ENCODE measurements at places on chromosomes 1 and 21.

- peak; percentile 12 for DNase-seq
These were observed 87.5 kb upstream of the FMN2 start for GRCh38 chr1:240004086-240004749.

DNA sequence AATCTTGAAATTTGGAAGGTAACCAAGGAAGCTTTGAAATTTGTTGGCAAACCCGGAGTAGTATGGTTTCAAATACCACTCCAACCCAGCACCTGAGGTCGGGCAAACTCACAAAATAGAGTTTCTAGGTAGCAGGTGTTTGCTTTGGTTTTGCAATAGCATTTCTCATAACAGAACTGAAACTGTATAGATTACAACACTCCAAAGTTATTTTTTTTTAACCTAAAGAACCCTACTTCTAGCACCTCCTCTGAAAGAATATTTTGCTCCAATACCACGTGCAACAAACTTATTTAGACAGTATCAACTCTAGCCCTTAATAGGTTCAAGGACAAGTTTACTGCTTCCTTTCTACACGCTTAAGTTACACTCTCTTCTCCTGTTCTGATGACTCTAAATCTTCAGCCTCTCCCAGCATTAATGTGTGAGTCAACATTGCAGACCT is 178.5 kb upstream of the FMN2 start:
- no peak for DNase-seq

DNA sequence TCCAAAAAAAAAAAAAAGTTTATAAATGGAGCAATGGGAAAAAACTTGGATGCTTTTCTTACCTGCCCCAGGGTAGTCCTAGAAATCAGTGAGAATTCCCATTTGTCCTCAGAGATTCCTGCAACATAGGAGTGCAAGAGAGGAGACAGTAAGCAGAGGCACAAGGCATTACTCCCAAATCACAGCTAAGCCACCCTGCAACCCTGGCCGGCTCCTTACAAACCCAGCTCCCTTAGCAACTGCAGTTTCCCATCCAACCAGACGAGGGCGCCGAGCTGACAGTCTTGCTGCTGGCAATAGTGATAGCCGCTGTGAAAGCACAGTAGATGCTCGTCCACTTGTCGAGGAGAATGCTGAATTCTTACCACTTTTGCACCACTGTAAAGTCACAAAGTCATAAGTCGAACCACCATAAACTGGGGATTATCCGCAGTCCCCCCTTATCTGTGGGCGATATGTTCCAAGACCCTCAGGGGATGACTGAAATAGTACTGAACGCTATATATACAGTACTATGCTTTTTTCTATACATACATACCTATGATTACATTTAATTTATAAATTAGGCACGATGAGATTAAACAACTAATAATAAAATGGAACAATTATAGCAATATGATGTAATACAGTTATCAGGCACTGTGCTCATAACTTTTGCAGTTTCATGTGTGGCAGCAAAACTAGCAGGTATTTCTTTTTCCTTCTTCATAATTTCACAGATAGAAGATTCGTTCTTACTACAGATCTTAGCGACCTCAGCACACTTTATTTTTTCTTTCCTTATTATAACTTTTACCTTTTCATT is 6.0 kb upstream of the PITHD1 start:
- peak; percentile 77 for DNase-seq

GRCh38 chr1:154453574-154454352 is 48.3 kb upstream of the TDRD10 start:
- no peak for DNase-seq

GRCh38 chr1:113168946-113169345 is 95.9 kb downstream of the LRIG2 start:
- DNase-seq: no peak

GRCh38 chr1:117735045-117735992 is 129.5 kb downstream of the TENT5C start:
- peak; percentile 60 for DNase-seq

GRCh38 chr1:50418600-50419109 is 4.6 kb downstream of the DMRTA2 start:
- DNase-seq: no peak

- DNase-seq: no peak
These were observed 58.5 kb upstream of the IVNS1ABP start for GRCh38 chr1:185375583-185375982.

DNA sequence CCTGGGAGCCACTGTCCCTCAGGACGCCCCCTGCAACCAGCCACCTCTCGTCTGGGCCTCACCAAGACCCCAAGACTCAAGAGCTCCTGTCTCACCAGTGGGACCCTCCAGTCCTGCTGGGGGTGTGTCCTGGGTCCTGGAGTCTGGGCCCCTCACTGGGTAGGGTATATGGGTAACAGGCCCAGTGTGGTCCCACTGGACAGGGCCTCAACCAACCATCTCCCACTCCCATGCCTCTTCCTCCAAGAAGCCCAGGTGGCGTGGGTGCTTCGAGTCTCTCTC is 725 bp upstream of the VWA1 start:
- DNase-seq: no peak

DNA sequence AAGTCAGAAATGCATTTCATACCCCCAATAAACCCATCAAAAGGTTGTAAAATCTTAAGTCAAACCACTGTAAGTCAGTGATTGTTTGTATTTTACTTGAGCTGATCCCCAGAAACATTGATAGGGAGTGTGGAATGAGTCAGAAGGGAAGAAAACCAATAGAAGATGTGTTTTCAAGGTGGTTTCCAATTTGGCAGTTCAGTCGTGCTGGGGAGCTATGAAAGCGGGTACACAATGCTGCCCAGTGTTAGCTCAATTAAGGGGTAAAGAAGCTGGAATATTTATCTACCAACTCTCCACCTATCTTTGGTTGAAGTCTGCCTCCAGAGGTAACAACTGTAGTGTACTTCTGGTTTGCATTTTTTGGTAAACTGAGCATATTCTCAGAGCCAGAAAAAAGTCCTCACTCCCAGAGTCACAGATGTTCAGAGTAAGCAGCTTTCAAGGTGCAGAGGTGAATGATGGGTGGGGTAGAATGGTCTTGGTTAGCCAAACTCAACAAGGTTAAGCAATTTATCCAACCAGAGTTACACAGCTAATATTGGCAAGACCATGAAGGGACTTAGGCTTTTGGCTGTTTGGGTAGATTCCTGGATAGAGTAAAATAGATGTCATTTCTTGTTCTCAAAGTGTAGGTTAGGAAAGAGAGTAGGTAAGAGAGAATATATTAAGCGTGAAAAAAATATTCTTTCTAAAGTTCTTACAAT is 202.9 kb upstream of the ADGRL2 start:
- no peak for DNase-seq

GRCh38 chr1:6485168-6486101 is 6.0 kb downstream of the PLEKHG5 start:
- DNase-seq: no peak

DNA sequence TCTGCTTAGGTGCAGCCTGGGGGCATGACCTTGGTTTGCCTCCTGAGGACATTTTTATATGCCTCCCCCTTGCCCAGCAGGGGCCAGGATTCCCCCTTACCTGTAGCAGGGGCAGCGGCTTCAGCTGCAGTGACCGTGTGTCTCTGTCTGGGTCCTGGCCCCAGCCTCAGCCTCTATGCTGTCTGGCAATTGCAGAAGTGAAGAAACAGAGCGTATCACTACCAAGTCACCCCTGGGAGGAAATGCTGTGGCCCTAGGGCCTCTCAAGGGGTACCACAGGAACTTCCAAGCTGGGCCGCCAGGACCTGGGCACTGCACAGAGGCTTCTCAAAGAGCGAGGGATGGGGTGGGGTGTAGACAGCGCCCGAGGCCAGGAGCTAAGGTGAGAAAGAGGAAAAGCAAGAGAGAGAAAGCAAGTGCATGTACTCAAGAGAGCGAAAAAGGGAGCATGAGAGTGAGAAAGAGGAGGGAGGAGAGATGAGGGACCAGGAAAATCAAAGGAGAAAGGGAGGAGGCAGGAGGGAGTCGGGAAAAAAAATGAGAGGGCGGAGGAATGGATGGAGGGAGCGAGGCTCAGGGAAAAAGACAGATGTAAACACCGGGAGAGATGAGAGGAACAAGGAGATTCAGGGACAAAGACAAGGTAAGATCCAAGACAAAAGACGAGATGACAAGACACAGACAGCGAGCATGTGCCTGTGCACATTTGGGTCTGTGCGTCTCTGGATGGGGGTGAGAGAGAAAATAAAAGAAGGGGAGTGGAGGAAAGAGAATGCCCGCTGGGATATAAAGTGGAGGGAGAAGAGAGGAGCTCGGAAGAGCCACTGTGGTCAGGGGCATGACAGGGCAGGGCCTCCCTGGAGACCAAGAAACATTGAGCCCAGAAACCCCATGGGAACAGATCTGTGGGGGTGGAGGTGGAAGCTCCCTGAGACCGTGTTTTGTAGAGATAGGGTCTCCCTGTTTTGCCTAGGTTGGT is at the start of gene PTAFR:
Gene PTAFR, minus strand, starts transcription at position 199 of the 979 bp plus-strand sequence. CDS start 25,669 bp downstream, outside the sequence.
- no peak for DNase-seq

DNA sequence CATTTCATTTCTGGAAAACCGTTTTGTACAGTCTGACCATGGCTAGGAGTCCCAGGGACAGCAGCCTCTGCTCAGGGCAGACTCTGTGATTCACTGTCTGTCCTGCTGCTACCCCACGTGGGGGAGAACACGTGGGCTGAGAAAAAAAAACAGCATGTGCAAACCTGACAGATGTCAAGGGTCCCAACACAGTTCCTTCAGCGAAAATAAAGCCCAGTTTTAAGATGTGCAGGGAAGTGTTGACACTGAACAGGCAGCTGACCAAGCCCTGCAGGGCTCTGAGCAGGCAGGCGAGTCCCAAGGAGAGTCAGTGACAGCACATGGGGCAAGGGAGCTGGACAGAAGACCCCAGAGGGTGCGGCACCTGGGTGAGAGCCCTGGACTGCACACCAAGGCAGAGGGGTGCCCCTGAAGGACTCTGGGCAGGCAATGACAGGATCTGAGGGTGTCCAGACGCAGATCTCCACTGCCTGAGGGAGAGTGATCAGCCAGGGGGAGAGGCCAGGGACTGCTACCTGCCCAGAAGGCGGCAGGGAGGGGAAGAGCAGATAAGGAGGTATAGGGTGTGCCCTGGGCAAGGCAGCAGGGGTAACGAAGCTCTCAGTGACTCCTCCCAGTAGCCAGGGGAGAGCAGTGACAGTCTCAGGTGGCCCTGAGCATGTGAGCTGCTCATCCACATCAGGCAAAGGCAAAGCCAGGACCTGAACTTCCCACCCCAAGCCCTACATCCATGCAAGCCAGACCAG is 5.1 kb upstream of the SPATC1L start:
- no peak for DNase-seq

DNA sequence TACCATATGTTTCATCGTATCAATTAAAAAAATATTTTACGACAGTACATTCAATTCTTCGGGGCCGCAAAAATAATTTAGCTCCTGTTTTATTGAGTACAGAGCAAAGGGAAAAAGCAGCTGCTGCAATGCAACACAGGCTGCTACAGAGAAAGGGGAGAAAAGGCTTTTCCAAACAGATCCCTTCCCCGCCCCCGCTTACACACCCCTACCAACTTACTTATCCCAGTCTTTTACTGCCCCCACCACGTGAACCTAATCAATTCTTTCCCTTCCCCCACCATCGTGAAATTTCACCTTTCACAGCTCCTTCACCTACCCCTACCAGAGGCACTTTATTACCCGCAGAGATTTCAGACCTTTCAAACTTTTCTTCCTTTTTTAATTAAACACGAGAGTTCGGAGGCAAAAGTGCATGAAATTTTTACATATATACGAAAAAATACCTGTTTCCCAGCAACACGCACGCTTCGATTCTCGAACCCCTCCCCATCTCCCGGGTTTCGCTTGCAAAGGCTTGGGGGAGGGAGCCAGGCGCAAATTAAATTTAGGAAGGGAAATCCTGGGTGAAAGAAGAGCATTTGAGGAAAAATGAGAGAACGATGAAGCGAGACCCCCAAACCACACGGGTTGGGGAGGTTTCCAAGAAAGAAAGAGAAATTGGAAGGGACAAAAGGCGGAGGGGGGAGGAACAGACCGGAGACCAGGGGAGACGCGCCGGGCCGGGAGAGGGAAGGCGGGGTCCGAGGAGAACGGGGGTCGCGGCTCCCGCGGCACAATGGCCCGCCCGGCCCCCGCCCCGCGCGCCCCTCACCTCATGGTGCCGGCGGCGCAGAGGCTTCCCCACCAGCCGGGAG is 823 bp downstream of the ENAH start:
- DNase-seq: peak; percentile 2

DNA sequence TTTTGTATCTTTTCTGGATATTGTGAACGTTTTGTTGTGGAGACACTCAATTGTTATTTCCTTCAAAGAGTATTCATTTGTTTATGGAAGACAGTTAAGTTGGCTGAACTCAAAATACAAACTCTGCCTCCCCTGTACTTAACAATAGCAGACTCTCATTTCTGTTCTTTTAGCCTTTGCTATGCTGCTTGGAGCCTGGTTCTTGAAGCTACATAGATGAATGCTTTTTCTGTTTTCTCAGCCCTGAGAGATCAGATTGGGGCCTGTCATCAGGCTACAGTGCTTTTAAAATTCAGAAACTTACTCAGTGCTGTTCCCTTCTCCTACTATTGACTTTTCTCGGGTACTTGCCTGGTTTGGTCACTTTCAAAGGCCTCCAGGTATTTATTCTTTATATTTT is 215.7 kb upstream of the LYPLAL1 start:
- DNase-seq: no peak

- DNase-seq: peak; percentile 2
These were observed 463 bp upstream of the VAMP3 start for GRCh38 chr1:7770669-7770996.

DNA sequence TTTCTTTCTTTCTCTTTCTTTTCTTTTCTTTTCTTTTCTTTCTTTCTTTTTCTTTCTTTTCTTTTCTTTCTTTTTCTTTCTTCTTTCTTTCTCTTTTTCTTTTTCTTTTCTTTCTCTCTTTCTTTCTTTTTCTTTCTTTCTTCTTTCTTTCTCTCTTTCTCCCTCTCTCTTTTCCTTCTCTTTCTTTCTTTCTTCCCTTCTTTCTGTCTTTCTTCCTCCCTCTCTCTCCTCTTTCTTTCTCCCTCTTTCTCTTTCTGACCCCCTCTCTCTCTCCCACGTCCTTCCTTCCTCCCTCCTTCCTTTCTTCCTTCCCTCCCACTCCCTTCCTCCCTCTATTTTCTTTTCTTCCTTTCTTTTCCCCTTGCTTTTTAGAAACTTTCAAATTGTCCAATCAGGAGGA is 333.6 kb downstream of the PAPPA2 start:
- no peak for DNase-seq

GRCh38 chr1:214008791-214009422 is 21.1 kb downstream of the PROX1 start:
- DNase-seq: no peak

DNA sequence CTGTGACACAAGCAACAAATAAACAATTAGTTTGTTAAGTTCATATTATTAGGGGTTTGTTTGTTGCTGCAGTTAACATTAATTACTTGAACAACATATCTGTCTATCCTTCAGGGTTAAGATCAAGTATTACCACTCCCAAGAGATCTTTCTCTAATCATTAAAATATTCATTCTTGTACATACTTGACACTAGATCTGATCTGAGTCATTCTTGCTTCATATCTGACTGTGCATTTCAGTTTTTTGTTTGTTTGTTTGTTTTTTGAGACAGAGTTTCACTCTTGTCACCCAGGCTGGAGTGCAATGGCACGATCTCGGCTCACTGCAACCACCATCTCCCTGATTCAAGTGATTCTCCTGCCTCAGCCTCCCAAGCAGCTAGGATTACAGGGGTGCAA is 613.3 kb upstream of the PLXNA2 start:
- no peak for DNase-seq

Data from LoVo (cell line).